Natural killer cell (primary cell): ENCODE measurements at places on chromosomes 1 and 21.

DNA sequence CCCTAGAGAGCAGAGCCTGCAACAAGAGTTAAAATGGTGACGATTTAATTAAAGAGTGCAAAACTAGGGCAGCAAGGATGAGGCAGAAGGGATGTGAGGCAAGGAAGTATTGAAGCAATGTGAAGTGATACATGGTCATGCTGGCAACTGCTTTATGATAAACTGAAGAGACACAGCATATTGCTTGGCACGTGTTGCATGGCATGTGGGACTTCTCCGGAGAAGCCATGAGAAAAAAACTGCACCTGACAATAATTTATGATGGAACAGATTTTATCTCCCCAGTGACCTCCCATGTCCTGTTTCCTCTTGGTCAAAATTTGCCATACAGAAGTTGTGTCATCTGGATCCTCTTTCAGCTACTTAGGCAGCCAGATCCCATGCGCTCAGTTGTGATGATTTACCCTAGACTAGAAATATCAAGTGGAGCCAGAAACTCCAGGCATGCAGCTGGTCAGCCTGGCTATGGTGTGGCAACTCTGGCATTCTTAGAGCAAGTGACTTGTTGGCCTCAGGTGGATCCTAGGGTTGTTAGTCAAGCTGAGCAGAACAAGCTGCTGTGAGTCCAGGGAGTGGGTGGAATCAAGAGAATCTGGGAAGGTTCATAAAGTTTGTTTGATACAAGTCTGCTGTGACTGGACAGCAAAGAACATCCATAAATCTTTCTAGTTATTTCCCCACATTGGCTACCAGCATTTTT lies 611.4 kb upstream of the USP24 start:
- no peak overlapping the region for H3K27ac ChIP-seq
- H3K4me1 ChIP-seq: no peaks in the 10 kb centered on the region
- no peaks in the 10 kb centered on the region for H3K27me3 ChIP-seq
- H3K36me3 ChIP-seq: no peaks in the 10 kb centered on the region

DNA sequence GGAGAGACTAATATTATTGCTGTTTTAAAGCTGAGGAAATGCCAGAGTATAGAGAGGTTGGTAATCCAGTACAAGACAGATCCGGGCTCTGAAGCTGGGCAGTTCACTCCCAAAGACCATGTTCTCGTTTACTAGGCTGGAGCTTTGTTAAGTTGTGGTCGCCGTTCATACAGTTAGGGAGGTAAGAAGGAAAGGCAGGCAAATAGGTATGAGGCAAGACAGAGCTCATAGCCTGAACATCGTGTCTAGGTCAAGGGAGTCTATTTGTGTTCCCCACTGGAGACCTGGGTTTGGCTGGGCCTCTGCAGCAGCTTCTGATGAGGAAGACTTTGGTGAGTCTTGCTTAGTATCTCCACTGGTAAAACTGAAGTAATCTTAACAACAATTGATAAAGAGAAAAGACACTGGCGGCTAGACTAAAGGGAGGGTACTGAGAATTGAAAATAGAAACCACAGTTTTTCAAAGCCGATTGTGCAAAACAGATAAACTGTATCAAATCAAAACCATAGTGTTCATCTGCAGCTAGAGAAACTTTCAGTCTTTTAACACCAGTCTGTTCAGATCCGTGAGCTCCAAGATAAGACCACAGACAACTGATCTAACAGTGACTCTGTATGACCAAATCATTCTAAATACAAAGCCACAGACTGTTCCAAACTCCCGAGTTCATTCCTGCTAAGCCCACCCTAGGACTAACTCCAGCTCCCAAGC lies 217.0 kb upstream of the FAM78B start:
- no peak overlapping the region for H3K27ac ChIP-seq
- H3K4me3 ChIP-seq: no peak overlapping the region
- H3K36me3 ChIP-seq: no peaks in the 10 kb centered on the region
- no peaks in the 10 kb centered on the region for H3K4me1 ChIP-seq

- no peaks in the 10 kb centered on the region for H3K36me3 ChIP-seq
- no peaks in the 10 kb centered on the region for H3K27me3 ChIP-seq
- H3K27ac ChIP-seq: no peak overlapping the region
- no peaks in the 10 kb centered on the region for H3K4me1 ChIP-seq
Measured at GRCh38 chr1:159469921-159470533, 30.5 kb downstream of the OR10J1 start.

- H3K4me3 ChIP-seq: no peak overlapping the region
- H3K36me3 ChIP-seq: peaks cover 50% of the 10 kb centered on the region
- H3K4me1 ChIP-seq: peaks cover 16% of the 10 kb centered on the region
- peak overlapping the region; percentile 57 for H3K27ac ChIP-seq
- H3K27me3 ChIP-seq: no peaks in the 10 kb centered on the region
Measured at GRCh38 chr1:160346958-160347357, 3.8 kb downstream of the NCSTN start.
